ENCODE measurements at places on chromosomes 13 and 19.
A peak's percentile ranks its signal among the peaks of the same experiment; 100 is the strongest.

DNA sequence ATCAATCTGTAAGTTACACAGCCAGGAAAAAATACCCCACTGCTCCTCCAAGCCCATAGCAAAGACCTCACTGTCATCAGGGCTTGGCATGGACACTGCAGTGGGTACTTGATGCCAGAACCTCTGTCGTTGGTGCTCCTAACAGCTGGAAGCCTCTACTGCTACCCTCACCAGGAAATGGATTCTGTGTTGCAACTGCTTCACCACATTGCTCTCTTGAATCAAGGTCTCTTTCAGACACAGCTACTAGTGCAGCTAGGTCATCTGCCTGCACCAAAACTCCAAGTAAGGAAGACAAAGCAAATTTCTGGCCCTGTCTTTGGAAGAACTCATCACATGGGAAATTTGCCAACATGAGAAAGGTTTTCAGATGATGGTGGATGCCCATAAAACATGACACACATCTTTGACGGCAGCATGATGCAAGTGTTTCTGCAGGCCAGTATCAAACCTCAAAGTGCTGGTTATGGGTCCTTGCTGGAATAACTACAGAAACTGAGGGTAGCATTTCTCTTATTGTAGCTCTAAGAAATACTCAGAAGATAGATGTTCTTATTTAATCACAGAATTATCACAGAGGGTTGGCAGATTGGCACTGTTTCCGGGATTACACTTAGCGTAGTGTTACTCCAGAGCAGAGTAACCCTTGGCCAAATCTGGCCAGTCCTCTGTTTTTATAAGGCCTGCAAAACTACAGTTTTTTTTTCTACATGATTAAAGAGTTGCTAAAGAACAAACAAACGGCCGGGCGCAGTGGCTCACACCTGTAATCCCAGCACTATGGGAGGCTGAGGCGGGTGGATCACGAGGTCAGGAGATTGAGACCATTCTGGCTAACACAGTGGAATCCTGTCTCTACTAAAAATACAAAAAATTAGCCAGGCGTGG is 12.9 kb upstream of the PCCA start:
- DNase-seq, result no peak

- no peak for DNase-seq
Measured at GRCh38 chr13:112812306-112813055, 122.6 kb downstream of the ATP11A start.

- no peak for DNase-seq
Measured at GRCh38 chr13:21240586-21240985, 64.1 kb downstream of the MRPL57 start.

GRCh38 chr19:718991-719512 is 10.3 kb downstream of the PALM start:
- no peak for DNase-seq

DNA sequence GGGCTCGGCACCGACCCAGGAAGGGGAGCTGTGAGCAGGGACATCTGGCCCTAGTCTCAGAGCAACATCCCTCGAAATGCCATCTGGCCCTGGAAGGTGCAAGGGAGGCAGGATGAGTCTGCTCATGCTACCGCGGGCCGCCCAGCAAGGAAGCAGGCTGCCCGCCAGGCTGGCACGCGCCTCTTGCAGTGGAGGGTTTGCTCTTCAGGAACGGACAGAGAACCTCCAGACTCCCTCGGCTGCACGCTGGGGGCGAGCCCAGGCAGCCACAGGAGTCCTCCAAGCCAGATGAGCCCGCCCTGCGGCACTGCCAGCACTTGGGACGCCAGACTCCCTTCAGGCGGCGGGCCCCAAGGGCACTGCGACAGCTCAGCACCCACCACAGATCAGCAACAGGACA is 10.1 kb upstream of the ATP8B3 start:
- DNase-seq, result no peak

GRCh38 chr19:6935069-6935468 is 47.7 kb downstream of the ADGRE1 start:
- DNase-seq, result no peak

GRCh38 chr19:11540645-11541044 is 2.0 kb downstream of the CNN1 start:
- no peak for DNase-seq

- DNase-seq, result no peak
Measured at GRCh38 chr13:112857914-112858490, 111.0 kb upstream of the MCF2L start.

DNA sequence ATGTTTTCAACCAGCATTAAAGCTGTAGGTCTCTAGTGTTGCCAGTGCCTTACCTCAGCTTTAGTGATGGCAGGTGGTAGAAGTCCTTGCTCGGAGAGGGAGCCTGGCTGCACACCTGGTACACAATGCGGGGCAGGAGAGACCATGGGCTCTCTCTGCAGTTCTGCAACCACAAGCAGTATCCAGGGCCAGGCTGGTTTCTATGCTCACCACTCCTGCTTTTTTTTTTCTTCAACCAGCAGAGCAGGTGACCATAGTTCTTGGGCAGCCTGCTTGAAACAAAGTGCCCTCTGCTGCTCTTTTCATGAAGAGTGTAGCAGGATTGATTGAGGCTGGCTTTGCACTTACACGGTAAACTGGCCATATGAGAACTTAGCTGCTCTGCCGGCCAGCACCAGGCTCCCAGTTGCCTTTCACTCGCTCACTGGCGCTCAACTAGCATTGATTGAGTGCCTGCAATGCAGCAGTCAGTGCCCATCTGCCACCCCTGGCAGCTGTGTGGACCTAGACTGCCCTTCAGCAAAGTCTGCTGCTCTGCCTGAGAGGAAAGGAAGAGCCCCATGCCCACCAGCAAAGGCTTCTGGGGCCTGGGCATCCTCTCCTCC is 4.4 kb upstream of the CHAMP1 start:
- DNase-seq, result peak; percentile 49

DNA sequence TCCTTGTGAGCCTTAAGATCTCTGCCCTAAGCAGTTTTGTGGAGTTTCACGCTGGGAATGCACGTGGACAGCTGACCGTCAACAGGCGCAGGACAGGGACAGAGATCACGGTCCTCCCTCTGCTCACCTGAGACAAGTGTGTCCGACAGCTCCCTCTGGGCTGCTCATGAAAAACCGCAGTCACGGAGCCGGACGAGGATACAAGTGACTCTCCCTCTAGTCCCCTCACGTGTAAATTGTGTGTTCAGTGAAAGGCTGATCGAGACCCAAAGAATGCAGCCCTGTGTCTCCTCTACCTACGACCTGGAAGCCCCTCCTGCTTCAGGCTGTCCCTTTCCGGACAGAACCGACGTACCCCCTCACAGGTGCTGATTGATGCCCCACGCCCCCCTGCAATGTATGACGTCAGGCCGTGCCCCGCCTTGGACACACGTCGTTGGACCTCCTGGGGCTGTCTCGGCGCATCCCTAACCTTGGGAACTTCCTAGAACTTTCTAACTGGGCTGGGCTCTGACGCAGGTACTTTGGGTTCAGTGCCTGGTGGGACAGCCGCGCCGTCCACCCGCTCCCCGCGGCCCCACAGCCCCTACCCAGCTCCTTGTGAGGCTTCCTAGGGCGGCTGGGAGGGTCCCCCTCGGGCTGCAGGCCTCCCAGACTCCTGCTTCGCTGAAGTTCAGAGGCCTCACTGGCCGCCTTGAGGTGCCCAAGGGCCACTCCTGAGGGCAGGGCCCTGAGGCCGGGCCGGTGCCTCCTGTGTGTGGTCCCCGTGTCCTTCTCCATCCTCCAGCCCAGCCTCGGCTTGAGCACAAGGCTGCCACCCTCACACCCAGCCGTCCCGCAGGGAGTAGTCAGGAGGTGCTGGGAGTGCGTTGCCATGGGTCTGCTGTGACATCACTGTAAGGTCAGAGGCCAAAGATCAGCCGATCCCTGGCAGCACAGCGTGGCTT is at the start of gene C13orf46:
TSS of gene C13orf46 (minus strand) at position 859 of the 947 bp plus-strand sequence. CDS start at position 780, 79 bp downstream.
- no peak for DNase-seq

DNA sequence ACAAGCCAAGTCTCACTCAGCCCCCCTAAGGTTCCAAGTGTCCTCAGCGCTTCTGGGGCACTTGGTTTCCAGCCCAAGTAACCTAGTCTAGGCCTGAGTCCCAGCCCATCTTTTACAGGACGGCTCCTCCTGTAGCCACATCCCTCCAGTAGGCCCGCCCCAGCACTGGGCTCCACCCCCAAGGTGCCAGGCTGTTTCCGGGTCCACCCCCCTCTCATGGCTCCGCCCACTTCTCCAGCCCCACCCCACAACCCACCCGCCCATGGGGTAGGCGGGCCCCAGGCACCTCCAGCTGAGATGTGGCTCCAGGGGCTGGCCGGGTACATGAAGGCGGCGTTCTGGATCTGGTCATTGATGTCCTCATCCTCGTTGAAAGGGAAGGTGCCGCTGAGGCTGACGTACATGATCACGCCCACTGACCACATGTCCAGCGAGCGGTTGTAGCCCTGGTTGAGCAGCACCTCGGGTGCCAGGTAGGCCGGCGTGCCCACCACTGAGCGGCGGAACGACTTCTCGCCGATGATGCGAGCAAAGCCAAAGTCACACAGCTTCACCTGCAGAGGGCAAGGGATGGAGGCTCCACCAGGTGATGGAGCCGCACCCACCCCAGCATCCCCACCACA is 17.2 kb upstream of the DACT3 start:
- no peak for DNase-seq
